ENCODE measurements at places on chromosomes 5 and 9. TPM values are rescaled to one million over a fixed set of nuclear protein-coding genes. Genes with fewer than 3 reads are reported as not detected.
A peak's percentile ranks its signal among the peaks of the same experiment; 100 is the strongest.

Gene IFNA13
- total RNA-seq = not detected

GRCh38 chr5:13524936-13525335 is 419.6 kb downstream of the DNAH5 start:
- H3K4me3 ChIP-seq = no peak overlapping the region
- no peaks in the 10 kb centered on the region for H3K36me3 ChIP-seq
- H3K4me1 ChIP-seq = no peaks in the 10 kb centered on the region
- H3K27me3 ChIP-seq = no peaks in the 10 kb centered on the region

GRCh38 chr5:9713959-9714586 is 83.9 kb upstream of the TAS2R1 start:
- H3K27ac ChIP-seq = no peak overlapping the region
- no peaks in the 10 kb centered on the region for H3K27me3 ChIP-seq
- H3K36me3 ChIP-seq = no peaks in the 10 kb centered on the region
- DNase-seq = no peak

GRCh38 chr5:55821731-55822512 is 29.2 kb upstream of the IL31RA start:
- DNase-seq = no peak
- H3K27me3 ChIP-seq = peaks cover 8% of the 10 kb centered on the region
- H3K4me3 ChIP-seq = peak overlapping the region; percentile 46
- no peaks in the 10 kb centered on the region for H3K36me3 ChIP-seq
- H3K4me1 ChIP-seq = peaks cover 10% of the 10 kb centered on the region

Gene SLC2A6
- total RNA-seq = 5.2 TPM

Gene NINJ1
- total RNA-seq = 89.4 TPM

Gene SH3TC2
- total RNA-seq = 13.1 TPM

Gene C9
- not detected for total RNA-seq

DNA sequence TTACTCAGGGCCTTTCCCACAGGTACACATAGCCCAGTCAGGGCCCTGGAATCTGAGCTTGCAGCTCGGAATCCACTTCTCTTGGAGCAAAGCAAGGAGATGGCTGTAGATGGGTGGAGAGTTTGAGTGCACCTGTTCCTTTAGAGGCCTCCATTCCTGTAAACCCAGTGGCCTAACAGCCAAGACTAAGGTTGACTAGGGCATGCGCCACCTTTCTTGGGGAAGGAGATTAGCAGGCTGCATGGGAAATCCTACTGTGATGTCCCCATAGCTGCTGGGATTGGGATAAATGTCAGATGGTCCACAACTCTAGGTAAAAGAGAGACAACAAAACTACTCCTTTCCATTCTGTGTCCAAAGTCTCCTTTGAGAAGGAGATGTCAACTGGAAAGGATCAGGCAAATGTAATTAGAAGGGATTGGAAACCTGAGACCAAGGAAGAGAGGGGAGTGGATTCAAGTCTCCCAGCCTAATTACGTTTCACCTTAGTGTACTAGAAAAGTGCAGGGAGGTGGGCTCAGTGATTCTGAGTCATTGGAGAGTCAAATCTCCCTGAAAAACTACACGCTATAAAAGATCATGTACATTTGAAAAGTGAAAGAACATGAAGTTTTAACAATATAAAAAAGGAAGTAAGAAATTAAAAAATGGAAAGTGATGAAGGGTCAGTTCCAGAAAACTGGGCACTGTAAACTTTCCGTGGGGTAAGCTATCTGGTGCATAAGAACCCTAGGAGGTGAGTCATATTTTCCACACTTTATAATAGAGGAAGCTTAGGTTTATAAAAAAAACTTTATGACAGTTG is 104.2 kb downstream of the SEC61B start:
- no peaks in the 10 kb centered on the region for H3K36me3 ChIP-seq
- no peaks in the 10 kb centered on the region for H3K27me3 ChIP-seq
- no peak overlapping the region for H3K4me3 ChIP-seq
- no peak overlapping the region for H3K27ac ChIP-seq
- no peak for DNase-seq
- H3K4me1 ChIP-seq = no peaks in the 10 kb centered on the region

Gene TESK1
- total RNA-seq = 16.5 TPM

GRCh38 chr9:99515093-99515492 is 293.0 kb downstream of the SEC61B start:
- no peaks in the 10 kb centered on the region for H3K36me3 ChIP-seq
- H3K4me3 ChIP-seq = no peak overlapping the region
- no peak for DNase-seq

- peak overlapping the region; percentile 75 for H3K4me3 ChIP-seq
- peak overlapping the region; percentile 61 for H3K27ac ChIP-seq
- no peaks in the 10 kb centered on the region for H3K27me3 ChIP-seq
- no peaks in the 10 kb centered on the region for H3K36me3 ChIP-seq
Measured at GRCh38 chr9:132770770-132771310, 100.6 kb downstream of the GTF3C4 start.

DNA sequence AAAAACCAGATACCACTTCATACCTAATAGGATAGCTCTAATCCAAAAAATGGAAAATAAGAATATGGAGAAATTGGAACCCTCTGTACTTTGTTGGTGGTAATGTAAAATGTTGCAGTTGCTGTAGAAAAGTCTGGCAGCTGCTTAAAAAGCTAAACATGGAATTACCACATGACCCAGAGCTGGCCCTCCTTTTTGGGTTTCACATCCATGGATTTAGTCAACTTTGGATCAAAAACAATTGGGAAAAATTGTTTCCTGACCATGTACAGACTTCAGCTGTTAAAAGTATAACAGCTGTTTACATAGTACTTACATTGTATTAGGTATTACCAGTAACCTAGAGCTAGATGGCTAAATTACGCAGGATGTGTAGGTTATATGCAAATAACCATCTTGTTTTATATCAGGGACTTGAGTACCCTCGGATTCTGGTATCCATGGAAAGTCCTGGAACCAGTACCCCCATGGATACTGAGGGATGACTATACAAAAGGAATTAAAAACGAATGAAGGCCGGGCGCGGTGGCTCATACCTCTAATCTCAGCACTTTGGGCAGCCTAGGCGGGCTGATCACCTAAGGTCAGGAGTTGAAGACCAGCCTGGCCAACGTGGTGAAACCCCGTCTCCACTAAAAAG is 15.8 kb downstream of the DNAJA1 start:
- no peak overlapping the region for H3K27ac ChIP-seq
- H3K36me3 ChIP-seq = peaks cover 53% of the 10 kb centered on the region
- no peaks in the 10 kb centered on the region for H3K27me3 ChIP-seq
- peaks cover 6% of the 10 kb centered on the region for H3K4me1 ChIP-seq

Gene LHFPL2
- total RNA-seq = 15.9 TPM

DNA sequence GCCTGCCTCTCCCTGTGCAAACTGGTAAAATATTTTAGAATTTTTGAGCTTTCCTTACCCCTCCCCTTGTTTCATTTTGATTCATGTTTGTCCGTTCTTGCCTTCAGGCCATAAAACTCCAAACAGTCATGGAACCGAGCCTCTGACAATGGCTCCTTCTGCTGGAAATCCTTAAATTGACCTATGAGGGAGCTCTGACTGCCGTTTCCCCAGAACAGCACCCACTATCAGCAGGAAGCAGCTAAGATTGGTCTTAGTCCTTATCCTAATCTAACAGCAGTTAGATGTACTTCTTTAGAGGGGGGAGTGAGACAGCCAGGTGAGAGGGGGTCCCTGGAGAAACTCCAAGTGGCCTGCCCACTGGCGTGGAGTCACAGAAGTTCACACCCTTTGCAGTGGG is 106.7 kb downstream of the FAM174A start:
- no peaks in the 10 kb centered on the region for H3K27me3 ChIP-seq
- no peak for DNase-seq
- no peak overlapping the region for H3K27ac ChIP-seq
- no peaks in the 10 kb centered on the region for H3K36me3 ChIP-seq
- no peak overlapping the region for H3K4me3 ChIP-seq

GRCh38 chr9:128211981-128212281 is 8.8 kb downstream of the DNM1 start:
- no peak overlapping the region for H3K27ac ChIP-seq
- H3K4me3 ChIP-seq = no peak overlapping the region
- DNase-seq = no peak
- no peaks in the 10 kb centered on the region for H3K27me3 ChIP-seq

- H3K4me3 ChIP-seq = peak overlapping the region; percentile 1
- H3K36me3 ChIP-seq = no peaks in the 10 kb centered on the region
- DNase-seq = no peak
- peaks cover 66% of the 10 kb centered on the region for H3K4me1 ChIP-seq
- no peaks in the 10 kb centered on the region for H3K27me3 ChIP-seq
- peak overlapping the region; percentile 99 for H3K27ac ChIP-seq
Measured at GRCh38 chr5:154758493-154758892, 3.3 kb downstream of the LARP1 start.

- H3K27me3 ChIP-seq = no peaks in the 10 kb centered on the region
- DNase-seq = no peak
- no peak overlapping the region for H3K27ac ChIP-seq
- no peaks in the 10 kb centered on the region for H3K36me3 ChIP-seq
- no peaks in the 10 kb centered on the region for H3K4me1 ChIP-seq
- H3K4me3 ChIP-seq = no peak overlapping the region
Measured at GRCh38 chr5:176697267-176697933, 50.1 kb downstream of the TSPAN17 start.

- no peaks in the 10 kb centered on the region for H3K36me3 ChIP-seq
- H3K4me3 ChIP-seq = no peak overlapping the region
- DNase-seq = no peak
Measured at GRCh38 chr9:3296536-3296935, 229.3 kb downstream of the RFX3 start.

Gene CCDC192
- not detected for total RNA-seq

GRCh38 chr5:134255418-134256150 is 29.7 kb upstream of the PPP2CA start:
- H3K4me3 ChIP-seq = no peak overlapping the region
- H3K27ac ChIP-seq = no peak overlapping the region
- peaks cover 18% of the 10 kb centered on the region for H3K4me1 ChIP-seq
- H3K27me3 ChIP-seq = no peaks in the 10 kb centered on the region
- H3K36me3 ChIP-seq = no peaks in the 10 kb centered on the region
- no peak for DNase-seq

GRCh38 chr9:84775056-84775643 is 105.6 kb downstream of the NTRK2 start:
- no peaks in the 10 kb centered on the region for H3K27me3 ChIP-seq
- no peaks in the 10 kb centered on the region for H3K36me3 ChIP-seq
- no peak for DNase-seq
- no peak overlapping the region for H3K4me3 ChIP-seq
- H3K27ac ChIP-seq = no peak overlapping the region
- no peaks in the 10 kb centered on the region for H3K4me1 ChIP-seq

Gene ECSCR
- 30.1 TPM for total RNA-seq

DNA sequence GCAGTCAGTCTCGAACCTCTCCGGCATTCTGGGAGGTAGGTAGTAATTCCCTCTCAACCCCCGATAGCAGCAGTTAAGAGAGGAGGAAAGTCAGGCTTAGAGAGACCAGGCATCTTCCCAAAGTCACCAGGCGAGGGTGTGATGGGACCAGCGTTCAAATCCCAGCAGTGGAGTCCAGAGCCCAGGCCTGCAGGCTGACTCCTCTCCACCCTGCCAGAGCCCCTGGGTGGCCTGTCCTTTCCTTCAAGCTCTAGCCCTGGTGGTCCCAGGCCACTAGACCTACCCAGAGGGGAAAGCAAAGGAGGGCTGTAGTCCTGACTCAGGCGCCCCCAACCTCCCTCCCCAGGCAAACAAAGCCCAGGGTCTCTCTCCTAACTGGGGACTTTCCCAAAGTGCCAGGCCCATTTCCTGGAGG is 4.2 kb upstream of the NR5A1 start:
- no peak for DNase-seq
- H3K27me3 ChIP-seq = no peaks in the 10 kb centered on the region
- H3K4me3 ChIP-seq = no peak overlapping the region
- H3K27ac ChIP-seq = no peak overlapping the region

DNA sequence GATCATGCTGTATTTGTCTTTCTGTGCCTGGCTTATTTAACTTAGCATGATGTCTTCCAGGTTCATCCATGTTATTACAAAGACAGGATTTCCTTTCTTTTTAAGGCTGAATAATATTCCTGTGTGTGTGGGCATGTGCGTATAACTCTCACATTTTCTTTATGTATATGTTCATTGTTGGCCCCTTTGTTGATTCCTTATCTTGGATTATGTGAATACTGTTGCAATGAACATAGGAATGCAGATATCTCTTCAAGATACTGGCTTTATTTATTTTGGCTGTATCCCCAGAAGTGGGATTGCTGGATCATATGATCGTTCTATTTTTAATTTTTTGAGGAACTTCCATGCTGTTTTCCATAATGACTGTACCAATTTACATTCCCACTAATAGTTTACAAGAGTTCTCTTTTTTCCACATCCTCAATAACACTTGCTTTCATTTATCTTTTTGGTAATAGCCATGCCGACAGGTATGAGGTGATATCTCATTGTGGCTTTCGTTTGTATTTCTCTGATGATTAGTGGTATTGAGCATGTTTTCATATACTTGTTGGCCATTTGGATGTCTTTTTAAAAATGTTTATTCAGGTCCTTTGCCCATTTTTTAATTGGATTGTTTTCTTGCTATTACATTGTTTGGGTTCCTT is 38.0 kb downstream of the CREBRF start:
- no peak overlapping the region for H3K4me3 ChIP-seq
- DNase-seq = no peak
- H3K36me3 ChIP-seq = peaks cover 10% of the 10 kb centered on the region
- peak overlapping the region; percentile 13 for H3K27ac ChIP-seq

DNA sequence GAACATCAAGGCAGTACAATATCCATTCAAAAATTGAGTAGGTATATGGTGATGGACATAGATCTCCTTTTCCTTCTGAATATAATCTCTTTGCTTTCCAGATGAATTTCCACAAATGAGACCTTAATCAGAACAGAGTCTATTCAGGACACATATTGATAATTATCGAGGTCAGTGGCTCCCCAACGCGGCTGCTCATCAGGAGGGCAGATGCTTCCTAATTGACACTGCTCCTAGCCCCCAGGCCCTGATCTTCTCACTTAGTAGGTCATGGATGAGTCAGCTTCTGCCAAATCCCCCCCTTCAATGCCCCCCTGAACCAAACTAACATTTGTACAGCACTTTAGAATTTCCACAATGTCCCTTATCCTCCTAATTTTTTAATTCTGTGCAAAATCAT is 51.6 kb downstream of the SEMA5A start:
- peaks cover 3% of the 10 kb centered on the region for H3K4me1 ChIP-seq
- no peaks in the 10 kb centered on the region for H3K36me3 ChIP-seq
- H3K4me3 ChIP-seq = no peak overlapping the region
- no peaks in the 10 kb centered on the region for H3K27me3 ChIP-seq
- no peak for DNase-seq
- no peak overlapping the region for H3K27ac ChIP-seq

- no peak overlapping the region for H3K27ac ChIP-seq
- peaks cover 19% of the 10 kb centered on the region for H3K4me1 ChIP-seq
- no peaks in the 10 kb centered on the region for H3K36me3 ChIP-seq
- peaks cover 35% of the 10 kb centered on the region for H3K27me3 ChIP-seq
Measured at GRCh38 chr9:21964925-21965385, 29.2 kb downstream of the CDKN2A start.

Gene MEGF10
- total RNA-seq = 3.0 TPM

Gene OR13C3
- total RNA-seq = not detected

Gene LHX2
- not detected for total RNA-seq

- DNase-seq = no peak
- H3K4me1 ChIP-seq = no peaks in the 10 kb centered on the region
- H3K4me3 ChIP-seq = no peak overlapping the region
Measured at GRCh38 chr5:144315994-144316634, 145.4 kb downstream of the KCTD16 start.

Gene CCDC183
- 2.5 TPM for total RNA-seq

Gene WNT8A
- total RNA-seq = not detected
